Dorsolateral prefrontal cortex (tissue), 122 donors: ENCODE measurements at places on chromosomes 3 and 15.

DNA sequence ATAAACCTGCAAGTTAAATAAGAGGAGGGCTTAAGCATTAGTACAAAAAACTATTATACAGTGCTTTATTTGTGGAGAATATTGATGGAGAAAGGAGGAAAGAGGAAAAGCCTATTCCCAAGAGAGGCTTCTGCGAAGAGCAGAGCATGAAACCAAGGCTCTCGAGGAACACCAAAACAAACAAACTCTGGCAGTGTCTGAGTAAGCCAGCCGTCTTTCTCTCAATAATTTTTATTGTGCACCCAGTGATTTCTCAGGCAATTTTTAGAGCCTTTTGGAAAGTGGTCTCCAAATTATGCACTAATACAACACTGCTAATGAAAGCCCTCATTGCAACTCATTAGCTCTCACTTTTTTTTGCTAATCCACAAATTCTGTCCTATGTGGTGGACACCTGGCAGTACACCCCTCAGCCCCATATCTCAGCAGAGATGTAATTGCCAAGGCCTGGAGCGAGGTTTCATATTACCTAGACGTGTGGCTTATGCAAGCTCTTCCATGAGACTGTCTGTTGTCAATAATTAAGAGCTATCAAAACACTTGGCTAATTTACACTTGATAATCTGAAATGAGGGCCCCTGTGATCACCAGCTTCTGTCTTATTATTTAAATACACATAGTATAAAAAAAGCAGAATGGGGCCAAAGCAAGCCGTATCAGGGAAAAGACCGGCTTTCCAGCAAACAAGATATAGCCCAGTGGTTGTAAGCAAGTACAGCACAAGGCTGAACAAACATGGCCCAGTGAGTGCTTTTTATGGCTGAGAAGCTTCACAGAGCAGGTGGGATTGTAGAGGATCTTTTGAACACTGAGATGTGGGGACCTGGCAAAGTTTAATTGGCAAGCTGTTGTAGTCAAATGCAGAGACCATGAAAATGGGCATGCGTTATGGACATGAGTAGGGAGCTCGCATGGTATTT, 216.9 kb downstream of the ROBO2 start:
- no peak for DNase-seq

DNA sequence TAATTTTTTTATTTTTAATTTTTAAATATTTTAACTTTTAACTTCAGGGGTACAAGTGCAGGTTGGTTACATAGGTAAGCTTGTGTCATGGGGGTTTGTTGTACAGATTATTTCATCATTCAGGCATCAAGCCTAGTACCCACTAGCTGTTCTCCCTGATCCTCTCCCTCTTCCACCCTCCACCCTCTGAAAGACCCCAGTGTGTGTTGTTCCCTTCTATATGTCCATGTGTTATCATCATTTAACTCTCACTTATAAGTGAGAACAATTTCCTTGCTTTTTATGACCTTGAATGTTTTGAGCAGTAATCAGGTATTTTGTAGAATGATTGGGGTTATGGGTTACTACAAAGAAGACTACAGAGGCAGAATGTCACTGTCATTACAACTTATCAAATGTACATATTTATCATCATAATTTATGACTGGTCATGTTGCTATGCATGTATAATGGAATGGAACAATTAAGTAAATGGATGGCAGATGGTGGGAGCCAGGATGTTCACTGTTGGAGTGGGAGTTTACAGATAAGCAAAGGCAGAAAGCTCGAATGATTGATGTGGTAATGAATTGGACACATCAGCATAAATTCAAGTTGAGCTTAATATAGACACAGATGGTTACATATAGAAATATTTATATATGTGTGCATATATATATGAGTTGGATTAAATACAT, 563.8 kb upstream of the ROBO1 start:
- no peak for DNase-seq

- DNase-seq = no peak
Observed at GRCh38 chr15:36729418-36729817, 150.0 kb downstream of the CDIN1 start.

- DNase-seq = no peak
Observed at GRCh38 chr3:129758306-129758705, 135.2 kb downstream of the TMCC1 start.

DNA sequence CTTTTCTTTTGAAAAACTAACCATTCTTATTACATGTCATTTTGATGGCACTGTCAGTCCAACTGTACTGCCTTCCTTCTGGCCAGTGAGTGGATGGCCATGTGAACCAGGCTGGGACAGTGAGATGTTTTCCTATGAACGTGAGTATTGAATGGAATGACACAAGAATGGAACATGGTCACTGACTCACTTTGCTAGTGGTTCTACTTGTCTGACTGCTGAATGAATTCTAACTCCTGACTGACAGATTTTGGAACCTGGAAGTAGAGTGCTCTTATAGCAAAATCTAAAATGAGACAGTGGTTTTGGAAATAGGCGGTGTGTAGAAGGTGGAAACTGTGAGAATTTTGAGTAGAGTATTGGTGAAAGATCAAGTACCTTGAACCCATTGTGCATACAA, 606.9 kb upstream of the KCNMB2 start:
- DNase-seq = no peak

GRCh38 chr3:127216415-127217261, 23.7 kb downstream of the PRR23E start:
- no peak for DNase-seq

- DNase-seq = no peak
Observed at GRCh38 chr3:47870156-47870555, 67.2 kb downstream of the DHX30 start.

DNA sequence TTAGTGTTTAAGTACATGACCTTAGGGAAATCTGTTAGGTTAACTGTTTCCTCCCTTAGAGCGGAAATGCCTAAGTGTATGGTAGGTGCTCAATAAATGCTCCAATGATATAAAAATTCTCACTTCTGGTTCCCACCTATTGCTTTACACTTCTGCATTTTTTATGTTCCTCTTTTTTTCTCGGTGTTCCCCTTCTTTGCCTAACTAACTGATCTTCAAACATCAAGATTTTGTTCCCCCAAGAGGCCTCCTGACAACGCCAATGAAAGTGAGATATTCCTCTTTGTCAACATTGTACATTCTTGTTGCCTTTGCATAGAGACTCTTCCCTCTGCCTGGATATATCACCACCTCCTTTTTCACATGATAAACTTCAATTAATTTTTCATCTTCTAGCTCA, 17.4 kb downstream of the SLC35A5 start:
- no peak for DNase-seq

DNA sequence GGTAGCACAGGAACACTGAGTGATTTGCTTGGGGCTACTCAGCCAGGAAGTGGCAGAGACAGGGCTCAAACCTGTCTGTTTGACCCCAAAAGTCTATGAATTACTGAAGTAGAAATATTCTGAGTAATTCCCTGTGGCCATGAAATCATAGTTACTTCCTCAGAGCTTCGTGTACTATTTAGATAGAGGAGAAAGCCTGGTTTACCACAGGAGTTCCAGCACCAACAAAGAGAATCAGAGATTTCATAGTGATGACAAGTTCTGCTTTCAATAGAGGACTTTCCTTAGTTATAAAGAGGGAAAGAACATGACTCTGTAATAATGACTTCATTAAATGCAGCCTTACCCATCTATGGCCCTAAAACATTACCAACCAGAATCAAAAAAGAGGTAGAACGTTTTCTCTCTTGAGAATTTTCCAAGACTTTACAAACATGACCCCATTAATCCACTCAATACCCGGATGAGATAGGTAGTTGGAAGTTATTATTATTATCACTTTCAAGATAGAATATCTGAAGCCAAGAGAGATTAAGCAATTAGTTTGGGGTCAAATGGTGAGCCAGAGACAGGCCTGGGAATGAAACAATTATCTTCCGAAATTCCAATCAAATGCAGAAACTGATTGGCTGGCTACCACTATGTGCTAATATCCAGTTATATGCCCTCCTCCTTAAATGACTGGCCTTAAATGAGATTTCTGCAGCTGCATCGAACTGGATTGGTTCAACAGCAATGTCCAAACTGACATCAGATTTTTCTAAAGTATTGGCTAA, 13.6 kb upstream of the WNT5A start:
- no peak for DNase-seq

- no peak for DNase-seq
Observed at GRCh38 chr15:25682340-25682739, 180.8 kb downstream of the ATP10A start.

GRCh38 chr3:49703443-49703927, 14.1 kb downstream of the RNF123 start:
- DNase-seq = peak; percentile 72

GRCh38 chr15:61171209-61171608, 57.9 kb downstream of the RORA start:
- no peak for DNase-seq

GRCh38 chr3:115325539-115325938, 178.5 kb upstream of the ZBTB20 start:
- no peak for DNase-seq

GRCh38 chr3:134035836-134036235, 6.1 kb upstream of the SLCO2A1 start:
- DNase-seq = no peak

- DNase-seq = no peak
Observed at GRCh38 chr3:54703923-54704322, 223.9 kb downstream of the LRTM1 start.

DNA sequence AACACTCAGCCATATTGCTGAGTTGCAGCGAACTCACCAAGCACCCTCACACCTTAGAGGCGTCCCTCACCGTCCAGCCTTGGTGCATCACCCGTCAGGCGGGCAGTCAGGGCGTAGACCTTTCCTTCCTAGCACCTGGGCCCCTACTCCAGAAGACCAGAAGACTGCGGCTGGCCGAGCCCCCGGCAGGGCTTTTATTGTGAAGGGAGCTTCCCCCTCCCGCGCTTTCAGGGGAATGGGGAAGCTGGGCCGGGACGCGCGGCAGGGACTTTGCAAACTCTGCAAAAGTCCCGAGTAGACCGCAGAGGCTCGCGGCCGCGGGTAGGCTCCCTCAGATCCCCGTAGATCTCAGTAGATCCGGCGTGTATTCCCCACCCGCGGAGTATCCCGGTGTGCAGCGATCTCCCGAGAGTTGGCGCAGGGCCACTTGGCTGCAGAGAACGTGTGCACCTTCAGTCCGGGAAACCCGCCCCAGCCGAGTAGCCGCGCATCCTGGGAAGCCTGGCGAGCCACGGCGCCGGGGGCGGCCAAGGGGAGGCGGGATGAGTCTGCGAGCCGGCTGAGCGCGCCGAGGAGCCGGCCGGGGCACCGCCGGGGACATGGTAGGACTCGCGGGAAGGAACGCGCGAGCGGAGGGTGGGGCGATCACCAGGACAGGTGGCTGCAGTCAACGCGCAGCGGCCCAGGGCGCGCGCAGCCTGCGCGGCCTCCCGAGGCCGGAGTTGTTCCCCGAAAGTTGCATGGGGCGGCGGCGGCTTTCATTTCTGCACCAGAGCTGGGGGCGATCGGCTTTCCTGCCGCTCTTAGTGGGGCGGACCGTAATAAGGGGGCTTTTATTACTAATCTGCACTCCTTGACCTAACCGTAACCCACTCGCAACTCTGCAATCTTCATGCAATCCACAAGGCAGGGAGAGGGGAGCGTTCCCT, at the start of gene GASK1A:
Gene GASK1A (plus strand): TSS at position 268 of the 929 bp plus-strand sequence. CDS start 332 bp downstream, at position 600.
- DNase-seq = peak; percentile 19

- DNase-seq = no peak
Observed at GRCh38 chr3:4380013-4380412, 76.8 kb downstream of the SETMAR start.
